Posterior cingulate gyrus (tissue), 11 donors: ENCODE measurements at places on chromosomes 6 and 20.

DNA sequence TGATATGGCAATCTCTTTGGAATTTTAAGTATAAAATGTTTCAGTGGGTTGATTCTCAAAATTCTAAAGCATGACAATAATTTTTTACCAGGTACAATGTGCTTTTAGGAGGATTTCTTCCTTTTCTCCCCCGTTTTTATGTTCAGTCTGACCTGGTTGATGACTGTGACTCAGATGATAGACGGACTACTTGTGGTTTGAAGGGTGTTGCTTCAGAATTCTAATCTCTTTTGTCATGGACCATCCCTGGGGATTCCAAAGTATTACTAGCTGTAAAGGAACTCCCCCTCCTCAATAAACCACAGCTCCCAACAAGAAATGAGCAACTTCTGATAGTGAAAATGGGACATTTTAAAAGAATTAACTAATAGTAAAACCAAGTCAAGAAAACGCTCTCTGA lies 34.9 kb upstream of the TNFAIP3 start:
- no peak for DNase-seq

GRCh38 chr6:7542065-7542873 lies 798 bp downstream of the DSP start:
- DNase-seq, result no peak

DNA sequence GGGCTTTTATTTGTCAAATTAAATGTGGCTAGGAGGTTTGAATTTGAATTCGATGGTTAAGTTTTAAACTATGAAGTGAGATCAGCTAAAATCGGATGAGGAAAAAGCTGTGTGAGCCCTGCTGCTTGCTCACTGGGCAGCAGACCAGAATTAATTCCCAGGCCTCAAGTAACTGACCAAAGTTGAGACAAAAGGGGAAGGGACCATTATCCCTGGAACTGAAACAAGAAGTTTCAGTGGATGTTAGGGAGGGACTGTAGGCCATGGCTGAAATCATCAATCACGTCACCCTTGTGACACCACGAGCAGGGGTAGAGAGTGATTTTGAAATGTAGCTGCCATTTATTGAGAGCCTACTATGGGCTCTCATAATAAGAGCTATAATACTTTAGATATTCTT lies 7.0 kb upstream of the PRSS35 start:
- no peak for DNase-seq

GRCh38 chr20:37270576-37271420 lies 9.2 kb upstream of the GHRH start:
- no peak for DNase-seq

DNA sequence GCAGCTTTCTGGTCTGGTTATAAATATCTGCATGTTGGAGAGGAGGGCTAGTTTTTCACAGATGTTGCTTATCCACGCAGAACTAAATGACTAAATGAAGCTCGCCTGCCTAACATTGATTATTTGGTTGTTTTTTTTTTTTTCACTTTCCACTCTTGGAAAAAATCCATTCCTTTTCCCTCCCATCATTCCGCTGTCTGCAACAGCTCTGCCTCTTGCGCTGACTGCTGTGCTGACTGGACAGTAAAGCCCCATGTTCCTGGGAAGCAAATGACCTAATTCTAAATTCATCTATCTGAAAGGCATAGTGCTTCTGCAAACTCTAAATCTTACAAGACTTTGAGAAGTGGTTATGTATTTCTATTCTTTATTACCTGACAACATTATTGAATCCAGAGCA lies 255.5 kb upstream of the PLN start:
- DNase-seq, result no peak

DNA sequence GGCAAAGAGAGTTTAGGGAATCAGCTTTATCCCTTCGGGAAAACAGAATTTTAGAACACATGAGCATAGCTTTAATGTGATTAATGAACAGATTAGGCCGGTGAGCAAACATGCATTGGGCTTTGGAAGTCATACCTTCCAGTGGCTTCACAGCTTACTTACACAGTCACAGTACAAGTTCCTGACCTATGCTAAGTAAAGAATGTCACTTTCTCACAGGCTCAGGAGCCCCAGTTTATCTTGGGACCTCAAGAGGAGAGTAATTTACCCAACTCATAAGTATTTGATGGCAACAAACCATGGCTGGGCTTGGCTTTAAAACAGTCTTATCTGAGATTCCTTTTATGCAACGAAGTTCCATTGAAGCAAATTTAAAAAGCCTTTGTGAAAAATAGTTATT lies 195.9 kb downstream of the AKAP7 start:
- DNase-seq, result no peak

DNA sequence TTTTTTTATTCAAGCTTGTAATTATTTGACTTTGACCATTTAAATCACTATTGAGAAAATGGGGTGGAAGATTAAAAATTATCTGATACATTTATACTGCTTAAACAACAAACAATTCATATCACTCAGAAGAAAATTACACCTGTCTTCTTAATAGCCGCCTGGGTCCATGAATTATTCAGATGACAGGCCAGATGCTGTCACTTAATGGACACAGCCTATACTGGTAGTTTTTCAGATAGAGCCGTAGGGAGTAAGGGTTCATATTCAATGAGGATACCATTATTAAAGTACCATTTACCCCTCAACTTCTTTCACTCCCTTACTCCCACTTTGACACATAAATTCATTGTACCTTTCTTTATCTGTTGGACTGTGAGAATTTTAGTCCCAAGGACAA lies 1193.4 kb upstream of the MAP3K7 start:
- DNase-seq, result no peak

GRCh38 chr6:35278708-35279107 lies 18.9 kb upstream of the DEF6 start:
- DNase-seq, result no peak

DNA sequence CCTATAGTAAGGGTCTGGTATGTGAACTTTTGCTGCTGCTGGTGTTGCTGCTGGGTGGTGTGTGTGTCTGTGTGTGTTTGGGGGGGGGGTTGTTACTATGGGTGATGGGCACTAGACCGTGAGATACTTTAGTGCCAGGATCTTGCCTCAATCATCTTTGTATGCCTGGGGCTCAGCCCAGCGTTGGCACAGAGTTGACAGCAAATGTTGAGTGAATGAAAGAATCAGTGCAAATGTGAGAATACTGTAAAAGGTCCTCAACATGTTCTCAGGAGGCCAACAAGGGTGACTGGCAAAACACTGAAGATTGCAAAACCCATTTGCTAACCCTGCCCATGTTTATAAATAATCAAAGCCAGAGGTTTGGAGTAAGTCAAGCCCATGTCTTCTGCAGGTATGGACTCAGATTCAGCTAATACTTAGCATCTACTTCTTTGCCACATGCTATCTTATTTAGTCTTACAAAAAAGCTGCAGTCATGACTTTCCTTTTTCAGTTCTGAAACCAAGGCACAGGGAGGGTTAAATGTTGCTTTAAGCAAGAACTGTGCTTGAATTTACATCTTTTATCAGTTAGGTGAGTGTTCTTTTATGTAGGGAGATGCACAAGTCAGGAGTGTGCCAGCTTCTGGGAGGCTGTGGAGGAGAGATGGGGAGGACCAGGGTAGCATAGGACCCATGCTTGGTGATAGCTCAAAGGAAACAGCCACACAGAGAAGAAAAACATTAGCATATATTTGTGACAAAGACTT lies 125.3 kb upstream of the SPACA1 start:
- DNase-seq, result no peak

GRCh38 chr6:108526739-108527174 lies 34.0 kb upstream of the FOXO3 start:
- DNase-seq, result no peak
